Cortex of kidney (tissue), 1 donor: ENCODE measurements at places on chromosomes 5 and 9.

- DNase-seq, result no peak
Observed at GRCh38 chr5:169874621-169875020, 105.7 kb downstream of the INSYN2B start.

- no peak for DNase-seq
Observed at GRCh38 chr5:99936911-99937310, 598.3 kb upstream of the FAM174A start.

DNA sequence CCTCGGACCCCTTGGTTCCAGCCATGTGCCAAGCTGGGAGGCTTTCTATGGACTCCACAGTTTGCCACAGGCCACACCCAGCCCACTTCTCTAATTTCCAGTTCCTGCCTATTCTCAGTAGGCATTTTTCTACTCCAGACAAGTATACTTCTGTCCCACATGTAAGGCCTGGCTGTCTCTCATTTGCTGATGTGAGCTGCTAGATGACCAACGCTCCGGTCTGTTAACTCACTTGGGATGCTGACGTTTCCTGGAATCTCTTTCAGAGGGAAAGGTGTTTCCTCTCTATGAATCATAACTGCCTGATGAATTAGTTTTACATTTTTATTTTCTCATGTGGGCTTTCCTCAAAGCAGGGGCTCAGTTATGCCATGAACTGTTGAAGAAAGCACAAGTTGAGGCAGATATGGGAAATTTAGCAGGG lies 36.3 kb downstream of the ERGIC1 start:
- DNase-seq, result no peak

- DNase-seq, result no peak
Observed at GRCh38 chr5:2861605-2862004, 110.1 kb upstream of the IRX2 start.

DNA sequence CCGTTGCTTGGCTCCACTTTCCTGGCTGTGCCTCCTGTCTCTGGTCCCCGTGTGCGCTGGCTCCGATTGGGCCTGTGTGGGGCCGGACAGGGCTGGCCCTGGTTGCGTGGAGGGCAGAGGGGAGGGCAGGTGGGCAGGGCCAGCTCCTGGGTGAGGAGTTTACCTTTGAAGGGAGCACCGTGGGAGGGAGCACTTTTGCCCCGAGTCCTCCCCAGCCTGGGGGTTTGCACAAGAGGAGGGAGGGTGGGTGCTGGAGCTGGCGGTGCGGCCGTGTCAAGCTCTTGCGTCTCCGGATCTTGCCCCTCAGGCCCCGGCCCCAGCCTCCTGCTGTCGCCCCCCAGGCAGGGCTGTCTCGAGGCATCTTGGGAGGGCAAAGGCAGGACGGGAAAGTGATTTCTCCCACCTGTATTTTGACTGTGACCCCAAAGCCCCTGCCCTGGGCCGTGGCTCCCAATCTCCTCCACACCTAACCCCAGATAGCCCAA lies 48.3 kb upstream of the EXOC3 start:
- DNase-seq, result no peak

DNA sequence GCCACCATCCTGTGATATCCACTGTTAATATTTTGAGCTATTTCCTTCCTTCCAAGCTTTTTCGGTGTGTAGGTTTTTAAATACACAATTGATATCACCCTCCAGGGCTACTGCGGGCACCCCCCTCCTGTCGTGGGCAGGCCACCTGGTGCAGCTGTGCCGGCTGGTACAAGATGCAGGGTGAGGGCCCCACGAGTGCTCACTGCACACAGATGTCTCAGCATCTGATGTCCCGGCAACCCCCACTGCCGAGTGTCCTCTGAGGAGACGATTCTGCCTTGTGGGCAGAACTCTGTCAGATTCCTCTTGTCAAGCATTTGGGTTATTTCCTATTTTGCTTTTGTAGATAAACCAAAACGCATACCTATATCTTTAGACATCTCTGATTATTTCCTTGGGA lies 25.1 kb downstream of the CACNA1B start:
- no peak for DNase-seq

DNA sequence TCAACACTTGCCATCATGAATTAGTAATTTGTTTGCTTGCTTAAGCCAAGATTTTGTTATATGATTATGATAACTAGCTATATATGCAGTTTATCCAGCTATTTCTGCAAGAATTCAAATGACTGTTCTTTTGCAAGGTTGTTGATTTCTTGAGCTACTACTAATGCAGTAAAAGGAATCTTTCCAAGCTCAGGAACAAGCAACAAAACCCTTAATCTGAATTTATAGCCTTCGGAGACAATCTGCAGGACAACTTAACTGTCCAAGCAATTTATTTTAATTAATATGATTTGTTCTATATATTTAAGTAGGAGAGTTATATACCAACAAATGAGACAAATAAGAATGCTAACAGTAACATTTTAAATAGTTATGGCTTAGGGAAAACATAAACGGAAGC lies 426.8 kb upstream of the POU5F2 start:
- no peak for DNase-seq

DNA sequence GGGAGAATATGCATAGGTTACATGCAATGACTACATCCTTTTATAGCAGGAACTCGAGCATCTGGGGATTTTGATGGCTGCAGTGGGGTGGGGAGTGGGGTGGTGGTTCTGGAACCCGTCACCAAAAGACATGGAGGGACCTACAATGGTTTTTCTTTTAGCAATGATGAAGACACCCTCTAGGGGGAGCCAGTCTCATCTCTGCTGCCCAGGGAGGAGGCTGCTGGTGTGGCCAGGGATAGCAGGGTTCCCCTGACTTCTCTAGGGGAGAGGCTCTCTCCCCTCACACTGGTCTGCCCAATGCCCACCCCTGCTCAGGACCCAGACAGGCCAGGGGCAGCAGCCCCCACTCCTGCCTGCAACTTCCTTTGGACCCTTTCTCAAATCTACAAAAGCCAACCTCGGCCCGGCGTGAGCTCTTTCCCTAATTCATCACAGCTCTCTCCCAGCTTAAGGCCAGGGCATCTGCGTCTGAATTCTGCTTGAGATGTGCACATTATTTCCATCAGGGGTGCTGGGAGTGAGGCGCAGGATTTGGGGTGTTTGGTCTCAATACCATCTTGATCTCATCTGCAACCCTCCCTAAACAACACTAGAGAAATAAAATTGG lies 73.6 kb upstream of the RETREG1 start:
- DNase-seq, result no peak

DNA sequence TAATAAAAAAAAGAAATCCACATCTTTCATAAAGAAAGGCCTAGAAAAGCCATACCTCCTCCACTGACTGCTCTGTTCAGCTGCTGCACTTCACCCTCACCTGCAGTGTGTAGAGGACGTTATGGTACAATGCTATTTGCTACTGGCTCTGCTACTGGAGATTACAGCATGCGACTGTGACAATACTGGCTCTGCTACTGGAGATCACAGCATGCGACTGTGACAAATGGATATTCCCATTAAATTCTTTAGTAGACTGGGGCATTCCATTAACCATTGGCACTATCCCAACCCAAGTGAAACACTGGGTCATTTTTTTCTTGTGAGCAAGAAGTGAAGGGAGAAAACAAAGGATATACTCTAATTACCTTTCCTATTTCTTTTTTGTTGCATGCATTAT lies 1063.5 kb upstream of the DMAC1 start:
- DNase-seq, result no peak

GRCh38 chr9:7601739-7602138 lies 197.8 kb downstream of the DMAC1 start:
- no peak for DNase-seq

GRCh38 chr9:107348836-107349235 lies 65.8 kb downstream of the RAD23B start:
- DNase-seq, result no peak

DNA sequence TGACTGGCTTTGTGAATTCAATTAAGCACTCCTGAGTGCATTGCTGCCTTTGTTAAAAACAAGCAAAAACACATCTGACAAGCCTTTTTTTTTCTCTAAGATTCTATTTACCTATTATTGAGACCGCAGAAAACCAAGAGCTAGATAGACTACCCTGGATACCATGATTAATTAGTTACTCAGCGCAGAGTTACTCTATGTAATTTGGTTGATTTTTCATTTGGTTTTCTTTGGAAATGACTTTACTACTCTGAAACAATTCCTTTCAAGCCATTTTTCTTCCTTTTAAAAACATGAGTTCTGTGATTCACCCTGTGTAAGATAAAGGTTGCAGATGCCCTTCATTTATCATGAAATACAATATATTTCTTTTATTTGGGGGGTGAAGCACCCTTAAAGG lies 421.6 kb upstream of the PIK3R1 start:
- DNase-seq, result no peak

DNA sequence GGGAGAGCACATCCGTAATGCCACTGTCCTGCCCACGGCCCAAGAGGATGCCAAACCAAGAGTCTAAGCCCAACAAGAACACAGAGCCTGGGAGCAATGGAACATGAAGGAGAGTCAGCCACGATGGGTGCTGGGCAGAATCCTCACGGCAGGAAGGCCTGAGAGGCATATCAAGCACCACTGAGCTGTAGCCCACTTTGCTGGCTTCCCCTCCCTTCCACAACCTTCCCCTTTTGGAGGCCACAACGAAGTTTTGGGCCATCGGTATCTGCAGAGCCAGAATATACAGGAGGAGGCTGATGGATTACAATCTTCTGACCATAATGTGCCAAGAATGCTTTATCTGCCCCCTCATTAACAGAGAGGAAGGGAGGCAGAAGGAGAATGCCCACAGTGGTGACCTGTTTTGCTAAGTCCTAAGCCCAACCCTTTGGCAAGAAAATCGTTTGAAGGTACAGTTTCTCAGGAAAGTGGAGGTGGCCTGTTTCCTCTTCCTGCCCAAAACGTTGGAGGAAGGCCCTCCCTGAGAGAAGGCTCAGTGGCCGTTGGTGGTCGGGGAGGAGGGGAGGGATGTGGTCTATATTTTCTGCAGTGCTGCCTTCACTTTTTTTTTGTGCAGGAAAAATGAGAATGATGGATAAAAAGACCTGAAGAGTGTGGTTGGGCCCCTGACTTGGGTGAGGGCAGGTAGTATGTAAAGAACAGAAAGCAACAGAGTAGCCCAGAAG lies 26.2 kb downstream of the MACROH2A1 start:
- DNase-seq, result no peak

DNA sequence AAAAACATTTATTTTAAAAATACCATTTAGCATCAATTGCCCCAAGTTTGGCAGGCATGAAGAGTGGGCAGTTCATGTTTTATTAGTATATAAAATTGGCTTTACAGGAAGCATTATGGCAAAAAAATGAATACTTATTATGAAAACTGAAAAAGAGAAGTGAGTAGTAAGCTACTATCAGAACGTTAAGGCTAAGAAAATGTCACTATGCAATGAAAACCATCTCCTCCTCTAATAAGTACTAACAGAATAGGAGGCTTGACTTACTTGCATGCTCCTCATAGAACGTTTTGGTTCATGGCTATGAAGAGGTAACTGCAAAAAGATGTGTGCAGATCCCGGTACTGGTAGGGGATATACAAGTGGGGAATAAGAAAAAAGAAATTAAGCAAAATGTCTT lies 23.6 kb downstream of the TICAM2 start:
- no peak for DNase-seq

DNA sequence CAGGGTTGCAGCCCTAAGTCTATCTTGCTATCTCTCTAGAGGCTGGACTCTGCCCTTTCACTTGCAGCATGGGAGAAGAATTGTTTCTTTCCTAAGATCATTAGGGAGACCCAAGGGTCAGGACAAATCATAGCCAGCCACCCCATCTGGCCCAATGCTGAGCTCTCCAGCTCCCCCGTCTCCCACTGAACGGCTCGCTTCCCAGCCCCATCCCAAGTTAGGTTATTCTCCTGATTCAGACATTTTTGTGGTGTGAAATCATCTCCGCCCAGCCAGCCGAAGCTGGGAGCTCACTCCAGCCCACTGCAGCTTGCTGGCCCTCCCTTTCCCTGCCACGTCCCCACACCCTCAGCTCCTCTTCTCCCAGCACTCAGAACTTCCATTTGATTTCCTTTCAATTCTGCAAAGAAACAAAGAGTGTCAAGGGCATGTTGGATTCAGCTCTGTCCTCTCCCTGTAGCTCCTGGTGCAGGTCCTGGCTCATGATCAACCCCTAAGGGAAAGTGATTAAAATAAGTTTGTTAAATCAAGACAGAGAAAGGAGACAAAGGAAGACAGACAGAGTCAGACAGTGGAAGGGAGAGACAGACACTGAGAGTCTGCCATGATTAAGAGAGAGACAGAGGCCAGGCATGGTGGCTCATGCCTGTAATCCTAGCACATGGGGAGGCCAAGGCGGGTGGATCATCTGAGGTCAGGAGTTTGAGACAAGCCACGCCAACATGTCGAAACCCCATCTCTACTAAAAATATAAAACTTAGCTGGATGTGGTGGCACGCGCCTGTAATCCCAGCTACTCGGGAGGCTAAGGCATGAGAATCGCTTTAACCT lies 12.6 kb upstream of the SPARC start:
- DNase-seq, result no peak

DNA sequence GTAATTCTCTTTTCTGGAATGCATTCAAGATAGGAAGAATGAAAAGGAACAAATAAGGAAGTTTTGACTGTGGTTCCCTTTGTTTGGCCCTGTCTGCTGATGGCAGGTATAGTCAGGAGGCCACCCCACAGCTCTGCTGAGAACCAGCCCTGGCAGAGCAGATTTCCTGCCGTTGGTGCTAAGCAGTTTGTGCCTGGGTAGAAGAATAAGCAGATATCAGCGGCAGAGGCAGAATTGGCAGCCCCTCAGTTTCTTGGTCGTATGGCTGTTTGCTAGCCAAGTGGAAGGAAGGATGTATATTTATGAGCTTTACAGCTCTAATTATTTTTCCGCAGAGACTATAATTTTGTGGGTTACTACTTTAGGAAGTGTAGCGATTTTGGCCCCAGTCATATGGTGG lies 310.2 kb upstream of the RFX3 start:
- no peak for DNase-seq

- no peak for DNase-seq
Observed at GRCh38 chr9:34158362-34158869, 20.4 kb upstream of the UBAP1 start.

GRCh38 chr9:136211441-136212344 lies 6.8 kb upstream of the LHX3 start:
- no peak for DNase-seq

GRCh38 chr9:111621895-111622480 lies 9.1 kb upstream of the DNAJC25 start:
- DNase-seq, result no peak

DNA sequence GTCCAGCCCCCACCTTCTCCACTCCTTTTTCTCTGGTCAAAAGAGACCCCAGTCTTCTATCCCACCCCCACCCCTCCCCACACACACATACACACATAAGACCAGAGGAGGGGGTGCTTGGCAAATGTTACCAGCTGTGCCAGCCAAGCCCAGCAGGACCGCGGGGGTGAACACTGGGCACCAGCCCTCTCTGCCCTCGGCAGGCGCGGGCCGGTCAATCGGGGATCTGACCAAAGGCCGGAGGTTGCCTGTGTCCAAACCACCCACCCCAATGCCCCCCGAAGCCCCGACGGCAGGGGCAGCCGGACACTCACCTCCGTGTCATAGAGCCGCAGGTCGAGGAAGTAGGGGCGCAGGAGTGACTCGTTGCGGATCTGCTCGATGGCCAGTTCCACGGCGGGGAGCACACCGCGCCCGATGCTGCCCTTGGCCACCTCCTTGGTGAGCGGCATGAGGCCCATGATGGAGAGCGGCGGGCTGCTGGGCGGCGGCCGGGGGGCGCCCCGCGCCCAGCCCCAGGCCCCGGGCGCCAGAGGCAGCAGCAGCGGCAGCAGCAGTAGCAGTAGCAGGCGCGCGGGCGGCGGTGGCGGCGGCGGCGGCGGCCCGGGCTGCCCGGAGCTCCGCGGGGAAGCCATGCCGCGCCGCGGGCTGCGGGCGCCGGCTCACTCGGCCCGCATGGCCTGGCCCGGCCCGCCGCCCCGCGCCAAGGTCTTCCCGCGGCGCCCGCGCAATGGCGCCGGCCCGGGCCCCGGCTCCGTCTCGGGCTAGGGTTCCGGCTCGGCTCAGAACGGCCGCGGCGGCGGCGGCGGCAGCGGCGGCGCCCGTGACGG lies 417 bp downstream of the GABBR2 start:
- DNase-seq, result no peak
